ENCODE measurements at places on chromosomes 13 and 19.

DNA sequence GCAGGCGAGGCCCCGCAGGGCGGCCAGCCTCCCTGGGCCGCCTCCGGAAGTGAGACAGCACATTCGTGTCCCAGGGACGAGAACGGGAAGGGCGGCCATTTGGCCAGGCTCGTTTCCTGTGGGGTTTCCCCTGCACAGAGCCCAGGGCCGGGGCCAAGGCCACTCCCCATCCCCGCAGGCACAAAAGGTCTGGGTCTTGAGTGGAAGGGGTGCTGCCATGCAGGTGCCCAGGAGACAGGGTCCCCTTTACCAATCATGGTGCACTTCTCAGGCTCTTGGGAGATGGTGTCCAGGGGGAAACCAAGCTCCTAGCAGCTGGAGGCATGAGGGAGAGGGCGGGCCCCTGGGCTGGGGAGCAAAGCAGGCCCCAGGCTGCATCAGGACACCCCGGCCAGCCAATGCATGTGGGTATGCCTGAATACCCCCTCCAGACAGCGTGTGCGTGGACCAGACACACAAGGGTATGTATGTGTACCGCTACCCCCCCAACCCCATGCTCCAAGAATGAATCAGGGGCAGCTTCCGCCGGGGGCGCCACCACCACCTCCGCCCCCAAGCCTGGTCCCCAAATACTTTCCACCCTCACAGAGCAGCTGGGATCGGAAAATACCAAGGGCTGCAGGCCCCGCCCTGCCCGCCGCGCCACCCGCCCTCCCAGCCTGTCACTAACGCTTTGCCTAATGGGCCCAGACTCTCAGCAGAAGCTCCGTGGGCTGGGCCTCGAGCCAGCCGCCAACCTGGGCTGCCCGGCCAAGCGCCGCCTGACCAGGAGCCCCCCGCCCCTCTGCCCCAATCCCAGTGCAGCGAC, 37.6 kb upstream of the NANOS3 start:
- peak; percentile 84 for DNase-seq

- no peak for DNase-seq
Observed at GRCh38 chr19:42655748-42656147, 61.0 kb upstream of the CEACAM8 start.

- no peak for DNase-seq
Observed at GRCh38 chr13:26713341-26713740, 47.2 kb downstream of the GPR12 start.

DNA sequence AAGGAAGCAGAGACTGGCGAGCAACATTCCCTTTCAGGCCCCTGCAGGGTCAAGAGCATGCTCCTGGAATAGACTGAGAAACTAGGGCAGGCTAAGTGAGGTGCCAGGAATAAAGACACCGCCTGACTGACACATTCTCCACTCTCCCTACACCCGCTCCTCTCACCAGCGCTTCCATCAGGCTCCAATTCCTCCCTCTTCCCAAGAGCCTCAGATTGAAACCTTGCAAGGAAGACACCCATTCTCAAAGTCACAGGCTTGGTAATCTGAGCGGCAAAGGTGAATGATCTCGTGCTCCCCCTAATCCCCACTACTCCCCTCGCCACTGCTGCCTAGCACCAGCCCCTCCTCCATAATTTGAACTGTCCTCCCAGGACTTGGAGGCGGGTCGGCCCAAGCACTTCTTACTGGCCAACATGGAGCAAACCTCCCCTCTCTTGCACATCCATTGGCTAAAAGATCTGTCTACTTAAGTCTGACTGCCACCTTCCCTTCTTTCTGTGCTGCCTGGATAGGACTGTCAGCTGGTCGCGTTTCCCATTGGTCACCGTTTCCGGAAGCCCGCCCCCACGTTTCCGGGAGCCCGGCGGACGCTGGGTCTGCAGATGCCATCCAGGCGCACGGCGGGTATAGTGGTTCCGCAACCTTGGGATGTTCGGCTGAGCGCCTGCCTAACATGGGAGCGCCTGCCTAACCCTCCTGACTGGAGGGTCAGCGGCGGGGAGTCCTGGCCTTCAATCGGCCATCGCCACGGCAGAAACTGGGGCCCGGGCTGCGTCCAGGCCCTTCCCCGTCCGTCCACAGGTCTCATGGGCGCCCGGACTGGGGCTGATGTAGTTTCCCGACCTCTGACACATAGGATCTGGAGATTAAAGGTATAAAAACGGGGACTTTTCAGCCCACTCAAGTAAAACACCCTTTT, 33.6 kb downstream of the ZNF383 start:
- peak; percentile 0 for DNase-seq

DNA sequence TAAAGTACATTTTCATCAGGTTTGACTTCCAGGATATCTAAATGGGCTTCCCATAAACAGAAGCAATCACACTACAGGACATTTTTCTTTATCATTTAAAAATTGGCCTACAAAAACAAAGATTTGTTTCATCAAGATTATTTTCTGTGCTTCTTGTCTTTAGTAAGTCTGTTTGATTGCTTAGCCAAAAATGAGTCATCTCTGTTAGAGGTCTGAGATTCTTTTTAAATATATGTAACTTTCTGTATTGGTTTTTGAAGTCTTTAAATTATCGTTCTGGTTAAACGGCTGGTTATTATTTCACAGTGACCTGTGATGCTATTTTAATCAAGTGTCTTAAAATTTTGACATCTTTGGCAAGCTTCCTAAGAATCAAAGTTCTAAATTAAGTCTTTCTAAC, 62.7 kb downstream of the SLITRK1 start:
- DNase-seq = no peak

DNA sequence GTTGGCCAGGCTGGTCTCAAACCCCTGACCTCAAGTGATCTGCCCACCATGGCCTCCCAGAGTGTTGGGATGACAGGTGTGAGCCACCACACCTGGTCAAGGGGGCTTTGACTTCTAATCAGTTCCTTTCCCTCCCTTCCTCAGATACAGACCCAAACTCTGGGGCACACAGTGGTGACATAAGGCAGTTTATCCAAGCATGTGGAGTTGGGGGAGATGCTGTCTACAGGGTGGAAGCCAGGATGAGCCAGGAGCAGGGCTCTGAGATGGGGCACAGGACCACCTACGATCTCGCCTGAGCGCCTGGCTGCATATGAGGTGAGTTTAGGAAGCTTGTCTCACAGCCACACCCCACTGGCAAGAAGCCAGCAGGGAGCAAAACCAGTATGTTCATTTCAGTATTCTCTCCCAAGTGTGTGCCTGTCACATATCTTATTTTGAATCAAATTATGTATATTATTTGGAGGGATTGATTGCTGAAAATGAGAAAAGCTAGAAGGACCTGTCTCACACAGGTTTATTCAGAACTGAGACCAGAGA, 67.7 kb downstream of the KCTD15 start:
- no peak for DNase-seq

DNA sequence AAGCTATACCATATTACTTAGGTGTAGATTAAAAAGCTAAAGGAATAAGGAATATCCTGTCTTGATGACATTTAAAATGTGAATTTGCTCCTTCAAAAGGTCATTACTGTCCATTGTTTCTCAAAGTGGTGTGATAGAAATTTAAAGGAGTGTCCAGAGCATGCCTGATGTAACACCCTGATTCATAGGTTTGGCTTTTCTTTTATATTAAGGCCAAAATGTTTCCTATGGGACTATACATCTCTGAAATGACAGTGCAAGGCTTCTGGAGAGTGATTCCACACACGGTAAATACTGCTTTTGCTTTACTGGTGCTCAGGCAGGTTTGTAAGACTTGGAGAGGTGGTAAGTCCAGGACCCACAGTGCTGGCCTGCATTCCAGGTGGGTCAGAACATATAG, 289.9 kb downstream of the RFC3 start:
- DNase-seq = no peak

DNA sequence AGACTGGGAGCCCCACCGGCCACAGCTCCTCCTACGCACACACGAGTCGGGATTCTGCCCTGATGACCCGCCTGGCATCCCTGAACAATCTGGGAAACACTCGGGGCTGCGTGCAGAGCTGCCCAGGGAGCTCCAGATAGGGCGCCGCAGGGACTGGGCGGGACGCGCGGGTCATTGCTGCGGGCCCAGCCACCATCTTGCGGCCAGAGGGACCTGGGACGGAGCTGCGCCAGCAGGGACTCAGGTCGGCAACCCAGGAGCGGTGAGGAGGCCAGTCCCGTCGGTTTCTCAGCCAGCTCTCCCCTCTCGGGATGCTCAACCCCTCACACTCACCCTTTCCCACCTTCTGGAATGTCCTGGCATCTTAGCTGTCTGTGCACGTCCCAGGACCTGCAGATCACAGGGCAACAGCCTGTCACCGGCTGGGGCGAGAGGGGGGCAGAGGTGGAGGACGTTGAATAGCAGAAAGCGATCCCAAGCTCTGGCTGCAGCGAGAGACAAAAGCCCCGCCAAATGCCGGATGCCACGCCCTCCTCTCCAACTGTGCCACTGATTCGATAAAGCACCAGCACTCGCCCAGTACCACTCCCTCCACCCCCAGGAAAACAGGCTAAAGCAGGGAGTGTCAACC, 20.4 kb upstream of the ZNF91 start:
- no peak for DNase-seq

DNA sequence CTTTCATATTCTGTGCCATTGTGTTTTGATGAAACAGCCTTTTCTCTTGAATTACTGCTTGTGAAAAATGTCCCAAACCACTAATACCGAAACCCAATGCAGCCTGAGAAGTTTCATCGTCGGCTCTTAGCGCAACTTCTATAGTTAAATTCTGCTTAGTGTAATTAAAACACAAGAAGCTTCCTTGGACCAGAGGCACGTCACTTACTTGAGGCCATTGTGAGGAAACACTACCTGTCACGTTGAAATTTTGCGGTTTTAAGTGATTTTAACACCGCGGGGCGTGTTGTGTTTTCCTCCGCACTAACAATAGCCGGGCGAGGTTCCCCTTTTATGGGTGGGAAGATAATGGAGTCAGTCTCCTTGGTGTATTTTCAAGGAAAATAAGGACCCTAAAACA, 70.9 kb downstream of the GGACT start:
- no peak for DNase-seq

DNA sequence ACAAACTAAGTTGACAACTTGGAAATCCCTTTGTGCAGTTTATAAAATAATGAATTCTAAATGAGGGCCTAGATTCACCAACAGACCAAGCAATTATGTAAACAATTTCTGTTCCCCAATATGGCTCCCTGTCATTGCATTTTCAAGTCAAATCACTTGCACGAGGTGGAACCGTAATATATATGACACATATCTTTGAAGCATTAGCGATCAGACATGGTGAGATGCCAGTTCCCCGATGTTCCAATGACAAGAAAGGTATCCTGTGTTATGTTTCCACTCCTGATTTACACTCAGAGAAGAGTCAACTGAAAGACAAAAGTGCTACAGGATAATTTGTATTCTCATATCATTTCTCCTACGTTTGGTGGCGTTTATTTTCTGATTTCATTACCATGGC, 108.5 kb upstream of the TDRD3 start:
- DNase-seq = no peak

DNA sequence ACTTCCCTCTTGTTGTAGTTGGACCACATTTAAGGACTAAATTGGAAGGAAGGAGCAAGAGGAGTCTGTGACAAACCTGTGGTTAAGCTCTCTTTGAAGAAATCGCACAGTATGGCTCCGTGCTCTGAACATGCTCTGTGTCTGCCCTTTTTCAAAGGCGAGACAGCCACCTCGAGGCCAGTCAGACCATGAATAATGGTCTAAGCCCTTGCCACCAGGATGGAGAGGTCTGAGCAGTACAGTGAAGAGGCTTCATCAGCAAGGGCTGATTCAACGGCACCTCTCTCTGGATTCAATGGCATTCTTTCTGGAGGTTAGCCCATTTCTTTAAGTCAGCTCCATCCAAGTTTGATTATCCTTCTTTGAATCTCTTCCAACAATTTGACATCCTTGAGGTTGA, 30.9 kb downstream of the FAM216B start:
- DNase-seq = no peak

DNA sequence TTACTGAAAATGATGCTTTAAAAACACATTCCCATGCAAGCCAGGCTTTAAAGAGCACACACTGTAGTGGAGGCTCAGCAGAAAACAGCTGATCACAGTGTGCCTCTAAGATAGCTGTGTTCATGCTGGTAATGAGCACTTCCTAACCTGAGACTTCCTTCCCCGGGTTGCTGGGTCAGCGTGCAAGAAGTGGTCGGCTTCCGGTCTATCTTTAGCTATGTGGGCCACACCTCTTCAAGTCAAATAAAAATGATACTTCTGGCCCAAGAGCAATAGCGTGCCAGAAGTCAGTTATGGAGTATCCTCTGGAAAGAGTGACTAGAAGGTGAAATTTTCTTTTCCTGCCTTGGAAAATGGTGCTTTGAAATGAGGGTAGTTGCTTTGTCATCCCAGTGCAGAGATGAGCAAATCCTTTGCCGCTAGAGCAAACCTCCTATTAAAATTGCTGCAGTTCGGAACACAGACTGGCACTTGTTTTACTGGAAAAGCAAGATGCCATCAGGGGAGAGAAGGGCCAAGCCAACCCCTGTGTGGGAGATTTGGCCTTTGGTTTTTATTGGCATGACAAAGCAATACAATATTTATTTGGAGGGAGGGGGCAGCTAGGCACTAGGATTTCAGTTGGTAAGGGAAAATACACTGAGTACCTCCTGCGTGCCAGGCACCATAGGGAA, 64.2 kb downstream of the ARHGAP35 start:
- no peak for DNase-seq

- no peak for DNase-seq
Observed at GRCh38 chr13:106344342-106344741, 191.1 kb downstream of the EFNB2 start.

- no peak for DNase-seq
Observed at GRCh38 chr19:51724543-51724942, 752 bp upstream of the HAS1 start.
